ENCODE measurements at places on chromosomes 5 and 9. TPM values are rescaled to one million over a fixed set of nuclear protein-coding genes. Genes with fewer than 3 reads are reported as not detected.

Gene TMOD1
- 115 TPM for polyA plus RNA-seq

- DNase-seq = peak; percentile 77
These were observed 79.0 kb downstream of the TLR4 start for GRCh38 chr9:117782931-117783788.

Gene DRD1
- not detected for polyA plus RNA-seq

- DNase-seq = no peak
These were observed 8.6 kb downstream of the NINJ1 start for GRCh38 chr9:93125331-93125894.

Gene SLC22A5
- 8.8 TPM for polyA plus RNA-seq

DNA sequence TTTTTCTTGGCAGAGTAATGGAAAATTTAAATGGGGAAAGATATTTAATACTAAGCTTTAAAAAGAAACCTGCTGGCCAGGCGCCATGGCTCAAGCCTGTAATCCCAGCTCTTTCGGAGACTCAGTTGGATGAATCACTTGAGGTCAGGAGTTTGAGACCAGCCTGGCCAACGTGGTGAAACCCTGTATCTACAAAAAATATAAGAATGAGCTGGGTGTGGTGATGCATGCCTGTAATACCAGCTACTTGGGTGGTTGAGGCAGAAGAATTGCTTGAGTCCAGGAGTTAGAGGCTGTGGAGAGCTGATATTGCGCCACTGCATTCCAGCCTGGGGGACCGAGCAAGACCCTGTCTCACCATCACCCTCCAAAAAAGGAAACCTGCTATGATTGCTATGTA is 32.8 kb downstream of the TUT7 start:
- no peak for DNase-seq

- DNase-seq = no peak
These were observed 469.0 kb downstream of the CDH9 start for GRCh38 chr5:26569241-26569928.

- peak; percentile 75 for DNase-seq
These were observed 66.9 kb upstream of the TMEM215 start for GRCh38 chr9:32716425-32716824.

DNA sequence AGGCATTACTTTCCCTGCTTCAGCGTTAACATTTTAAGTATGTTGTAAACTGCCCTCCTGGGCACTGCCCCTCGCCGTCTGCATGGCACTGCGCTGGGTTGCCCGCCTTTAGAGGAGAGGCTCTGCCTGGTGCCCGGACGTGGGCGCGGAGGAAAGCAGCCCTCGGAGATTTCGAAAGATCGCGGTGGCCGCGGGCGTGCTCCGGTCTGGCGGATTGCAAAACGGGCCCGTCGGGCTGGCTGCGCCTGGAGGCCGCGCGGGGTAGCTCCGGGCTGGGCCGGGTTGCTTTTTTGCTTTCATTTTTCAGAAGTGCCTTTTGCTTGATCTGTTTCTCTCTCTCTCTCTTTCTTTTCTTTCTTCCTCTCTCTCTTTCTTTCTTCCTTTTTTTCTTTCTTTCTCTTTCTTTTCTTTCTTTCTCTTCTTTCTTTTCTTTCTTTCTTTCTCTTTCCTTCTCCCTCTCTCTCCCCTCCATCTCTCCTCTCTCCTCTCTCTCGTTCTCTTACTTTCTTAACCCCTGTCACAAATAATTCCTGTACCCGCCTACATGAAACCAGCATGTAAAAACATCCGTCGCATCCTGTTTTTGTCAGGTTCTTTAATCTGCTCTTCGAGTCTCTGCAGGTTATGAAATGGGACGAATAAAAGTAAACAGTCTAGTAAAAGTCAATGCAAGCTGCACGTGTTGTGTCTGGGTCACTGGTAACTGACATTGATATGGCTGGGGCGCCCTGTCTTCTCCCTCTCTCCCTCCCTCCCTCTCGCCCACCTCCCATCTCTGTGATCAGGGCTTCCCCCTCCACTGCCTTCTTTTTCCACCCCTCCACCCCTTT is 1.7 kb downstream of the FST start:
- DNase-seq = peak; percentile 53

Gene ANKRA2
- polyA plus RNA-seq = 35.5 TPM

DNA sequence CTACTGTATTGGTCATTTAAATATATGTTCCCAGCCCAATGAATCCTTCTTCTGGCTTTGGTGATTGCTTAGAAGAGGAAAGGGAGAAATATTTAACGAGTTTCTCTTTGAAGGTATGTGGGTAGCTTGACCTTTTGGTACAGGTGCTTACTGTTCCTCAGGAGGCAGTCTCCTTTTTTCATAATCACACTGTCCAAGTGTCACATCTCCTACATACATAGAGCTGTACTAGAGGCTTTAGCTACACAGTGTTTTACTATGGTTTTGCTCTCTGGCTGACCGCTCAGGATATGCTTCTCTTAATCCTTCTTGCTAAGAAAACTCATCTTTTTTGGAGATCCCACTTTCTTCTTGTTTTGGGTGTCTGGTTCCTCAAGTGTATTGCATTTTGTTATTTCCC is 6.9 kb downstream of the ERBIN start:
- DNase-seq = no peak

Gene C5
- polyA plus RNA-seq = 9.1 TPM

- DNase-seq = no peak
These were observed 34.7 kb downstream of the LHX3 start for GRCh38 chr9:136170006-136170901.

DNA sequence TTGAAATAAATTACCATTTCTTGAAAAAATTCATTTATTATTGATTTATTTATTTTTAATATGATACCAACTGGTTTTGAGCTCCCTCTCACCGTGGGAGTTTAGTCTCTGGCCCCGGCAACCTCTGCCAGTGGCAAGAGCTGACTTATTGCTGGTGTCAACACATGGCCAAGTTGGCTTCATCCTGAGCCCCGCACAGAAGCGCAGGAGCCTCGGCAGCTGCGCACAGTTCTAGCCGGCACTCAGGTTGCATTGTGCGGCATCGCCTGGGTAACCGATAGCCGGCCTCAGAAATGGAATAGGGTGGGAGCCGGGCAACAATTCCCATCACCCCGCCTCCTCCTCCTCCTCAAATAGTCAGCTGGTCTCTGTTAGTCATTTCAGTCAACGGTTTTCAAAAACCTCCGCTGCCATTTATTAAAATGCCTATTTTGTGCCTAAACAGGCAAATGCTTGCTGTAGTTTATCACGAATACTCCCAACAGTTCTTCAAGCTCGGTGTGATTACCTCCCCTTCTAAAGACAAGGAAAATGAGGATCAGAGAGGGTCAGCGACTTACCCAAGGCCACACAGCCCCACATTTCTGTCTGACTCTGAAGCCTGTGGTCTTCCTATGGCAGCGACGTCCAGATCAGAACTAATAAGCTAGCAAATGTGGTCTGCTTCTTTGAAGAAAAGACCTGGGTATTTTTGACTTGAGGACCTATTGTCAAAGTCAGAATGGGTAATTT is 15.7 kb upstream of the MSX2 start:
- no peak for DNase-seq

DNA sequence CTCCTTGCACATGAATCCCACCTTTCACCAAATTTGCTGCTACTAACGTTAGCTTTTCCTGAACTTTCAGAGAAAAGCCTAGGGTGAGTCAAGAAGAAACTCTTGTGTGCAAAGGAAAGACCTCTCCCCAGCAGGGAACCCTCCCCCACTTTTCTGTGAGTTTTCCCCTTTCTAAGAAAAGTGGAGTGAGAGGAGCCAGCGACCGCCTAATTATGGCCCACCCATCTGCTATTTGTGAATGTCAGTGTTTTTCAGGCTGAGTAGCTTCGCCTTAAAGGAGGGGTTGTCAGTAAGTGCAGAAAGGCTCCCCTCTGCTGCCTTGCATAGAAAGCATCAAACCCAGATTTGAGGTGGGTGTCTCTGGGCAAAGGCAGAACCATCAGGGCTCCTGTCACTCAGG is 46.8 kb upstream of the SPOCK1 start:
- no peak for DNase-seq

Gene PKN3
- 7.0 TPM for polyA plus RNA-seq

Gene FNIP1
- polyA plus RNA-seq = not detected

Gene ZNF354C
- 8.9 TPM for polyA plus RNA-seq

GRCh38 chr9:135448663-135449100 is 30.9 kb upstream of the PPP1R26 start:
- DNase-seq = no peak

- no peak for DNase-seq
These were observed 130.3 kb upstream of the DMRT1 start for GRCh38 chr9:710951-711745.

- no peak for DNase-seq
These were observed 123.8 kb downstream of the DROSHA start for GRCh38 chr5:31407921-31408693.

Gene CDH9
- not detected for polyA plus RNA-seq

- DNase-seq = no peak
These were observed 172.2 kb upstream of the ANKRD55 start for GRCh38 chr5:56405116-56405908.

- no peak for DNase-seq
These were observed 7.6 kb upstream of the AHRR start for GRCh38 chr5:313806-314376.

DNA sequence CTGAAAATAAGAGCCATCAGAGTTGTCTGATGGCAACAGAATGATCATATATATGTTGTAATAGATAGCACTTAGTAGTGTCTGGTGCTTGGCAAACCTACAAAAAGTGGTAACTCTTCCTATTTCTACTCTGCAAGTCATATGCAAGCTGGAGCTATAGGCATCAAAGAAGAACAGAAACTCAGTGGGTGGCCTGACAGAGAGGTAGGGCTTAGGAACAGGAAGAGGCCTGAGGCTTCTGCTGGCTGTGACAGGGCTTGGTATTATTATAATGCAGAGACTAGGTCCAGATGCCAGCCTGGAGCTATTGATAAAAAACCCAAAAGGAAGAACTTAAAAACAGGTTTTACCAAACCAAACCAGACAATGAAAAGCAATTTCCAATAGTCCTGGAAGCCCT is 4.4 kb upstream of the DIAPH1 start:
- no peak for DNase-seq

Gene SPATA31D4
- not detected for polyA plus RNA-seq

- DNase-seq = no peak
These were observed 144.1 kb downstream of the MAT2B start for GRCh38 chr5:163649514-163649913.

- no peak for DNase-seq
These were observed 11.7 kb downstream of the OGN start for GRCh38 chr9:92392690-92393089.

- no peak for DNase-seq
These were observed 88.7 kb downstream of the NTNG2 start for GRCh38 chr9:132250324-132251262.
